ENCODE measurements at places on chromosomes 3 and 15.

- no peak for DNase-seq
These were observed 46.8 kb downstream of the EOMES start for GRCh38 chr3:27675287-27675686.

- no peak for DNase-seq
These were observed 39.5 kb upstream of the ATP2C1 start for GRCh38 chr3:130854208-130854864.

DNA sequence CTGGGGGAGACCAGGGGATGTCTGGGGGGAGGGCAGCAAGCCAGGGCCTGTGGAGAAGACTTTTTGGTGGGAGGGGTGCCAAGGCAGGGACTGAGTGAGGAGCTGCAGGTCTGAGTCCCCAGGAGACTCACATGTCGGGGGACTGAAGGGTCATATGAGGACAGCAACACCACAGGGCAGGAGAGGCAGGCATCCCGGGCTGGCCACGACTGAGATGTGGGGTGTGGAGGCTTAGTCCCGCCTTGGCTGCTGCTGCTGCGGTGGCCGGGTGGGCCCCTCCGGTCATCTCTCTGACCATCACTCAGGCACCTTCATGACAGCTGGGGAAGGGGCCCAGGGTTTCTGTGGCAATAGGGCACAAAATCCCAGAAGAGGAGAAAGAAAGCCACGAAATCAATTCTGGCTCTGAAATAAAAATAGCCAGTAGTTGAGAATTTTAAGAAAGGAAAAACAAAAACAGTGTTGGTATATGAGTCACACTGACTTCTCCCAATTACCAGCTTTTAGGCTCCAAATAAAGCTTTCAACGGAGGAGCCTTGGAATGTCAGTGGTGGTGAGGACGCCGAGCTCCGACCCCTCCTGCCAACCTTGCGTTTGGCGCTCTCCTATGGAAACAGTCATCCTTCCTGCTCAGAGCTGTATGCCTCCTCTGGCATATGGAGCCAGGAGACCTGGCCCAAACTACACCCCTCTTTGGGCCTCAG lies 52.9 kb upstream of the ITGA11 start:
- no peak for DNase-seq

DNA sequence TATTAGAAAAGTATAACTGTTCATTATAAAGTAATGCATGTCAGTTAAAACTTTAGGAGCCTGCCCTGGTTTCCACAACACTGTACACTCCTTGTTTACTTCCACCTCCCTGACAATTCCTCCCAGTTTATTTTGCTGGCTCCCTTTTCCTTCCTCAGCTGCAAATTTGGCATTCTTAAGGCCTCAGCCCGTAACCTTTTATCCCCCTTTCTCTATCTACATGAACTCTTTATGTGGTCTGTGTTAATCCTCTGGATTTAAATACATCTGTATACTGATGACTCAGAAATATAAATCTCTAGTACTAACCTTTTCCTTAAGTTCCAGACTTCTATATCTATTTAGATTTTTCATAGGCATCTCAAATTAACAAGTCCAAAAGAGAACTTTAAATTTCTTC lies 143.6 kb downstream of the OTOL1 start:
- no peak for DNase-seq

- DNase-seq, result no peak
These were observed 216.0 kb upstream of the ZBTB20 start for GRCh38 chr3:115363071-115363470.

DNA sequence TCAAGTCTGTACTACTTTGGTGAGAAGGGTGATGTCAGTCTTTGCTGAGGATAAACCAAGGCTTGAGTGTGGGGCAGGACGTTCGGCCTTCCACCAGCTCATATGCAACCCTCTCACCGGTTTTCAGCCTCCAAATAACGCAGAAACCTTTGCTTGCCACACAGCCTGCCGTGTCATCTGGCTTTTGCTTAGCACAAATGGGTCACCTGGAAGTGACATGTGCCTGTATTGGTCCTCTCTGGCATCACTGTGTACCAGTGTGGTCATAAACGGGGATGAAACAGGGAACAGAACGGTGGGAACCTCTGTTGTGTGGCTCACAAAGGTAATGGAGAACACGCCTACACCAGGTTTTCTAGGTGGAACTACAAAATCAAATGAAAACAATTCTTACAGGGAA lies 7.1 kb downstream of the POMGNT2 start:
- no peak for DNase-seq

- DNase-seq, result no peak
These were observed 1.3 kb downstream of the DENND4A start for GRCh38 chr15:65790694-65791334.

All from activated gamma-delta T cell treated with Interleukin-2 at 50 U/mL for 16 hours (primary cell).